ENCODE measurements at places on chromosomes 1 and 21. TPM values are rescaled to one million over a fixed set of nuclear protein-coding genes. Genes with fewer than 3 reads are reported as not detected.

- no peak for DNase-seq
Measured at GRCh38 chr1:30966690-30967369, 58.3 kb upstream of the SDC3 start.

GRCh38 chr21:46035809-46036695 lies 54.5 kb downstream of the COL6A1 start:
- no peak for DNase-seq

ZSWIM5 gene
- total RNA-seq, result 3.5 TPM

ACBD3 gene
- total RNA-seq, result 38.0 TPM

DNA sequence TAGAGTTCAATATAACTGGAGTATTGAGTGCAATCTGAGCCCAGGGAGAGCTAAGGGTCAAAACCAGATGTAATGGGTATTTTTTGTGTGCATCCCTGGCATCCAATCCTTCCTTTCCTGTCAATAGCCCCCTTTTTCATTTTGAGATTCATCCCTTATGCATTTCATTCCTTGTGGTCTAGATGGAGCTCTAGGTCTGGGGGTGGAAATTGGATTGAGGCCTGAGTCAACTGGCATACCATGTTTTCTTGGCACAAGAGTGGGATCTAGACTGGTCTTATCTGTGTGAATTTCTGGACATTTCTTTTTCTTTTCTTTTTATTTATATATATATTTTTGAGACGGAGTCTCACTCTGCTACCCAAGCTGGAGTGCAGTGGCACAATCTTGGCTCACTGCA lies 67.3 kb upstream of the RAB3GAP2 start:
- DNase-seq, result no peak

DNA sequence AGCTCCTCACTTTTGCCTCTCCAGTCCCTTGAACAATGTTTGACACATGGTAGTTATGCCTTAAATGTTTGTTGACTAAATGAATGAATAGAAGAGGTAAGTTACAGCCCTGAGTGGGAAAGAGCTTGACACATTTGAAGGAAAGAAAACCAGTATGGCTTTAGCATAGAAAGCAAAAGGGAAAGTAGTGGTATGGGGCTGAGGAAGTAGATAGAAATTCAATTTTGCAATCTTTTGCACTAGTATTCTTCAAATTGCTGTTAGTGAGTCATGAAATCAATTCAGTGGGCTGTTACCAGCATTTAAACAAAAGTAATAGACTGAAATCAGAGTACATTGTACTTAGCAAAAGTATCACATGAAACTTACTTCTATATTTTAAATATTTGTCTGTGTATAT lies 21.1 kb downstream of the PLA2G4A start:
- no peak for DNase-seq

CENPS gene
- not detected for total RNA-seq

PTAFR gene
- total RNA-seq, result 6.3 TPM

GRCh38 chr1:109764561-109765482 lies 1.1 kb upstream of the EPS8L3 start:
- peak; percentile 56 for DNase-seq

- no peak for DNase-seq
Measured at GRCh38 chr1:202587859-202588485, 122.3 kb downstream of the SYT2 start.

DNA sequence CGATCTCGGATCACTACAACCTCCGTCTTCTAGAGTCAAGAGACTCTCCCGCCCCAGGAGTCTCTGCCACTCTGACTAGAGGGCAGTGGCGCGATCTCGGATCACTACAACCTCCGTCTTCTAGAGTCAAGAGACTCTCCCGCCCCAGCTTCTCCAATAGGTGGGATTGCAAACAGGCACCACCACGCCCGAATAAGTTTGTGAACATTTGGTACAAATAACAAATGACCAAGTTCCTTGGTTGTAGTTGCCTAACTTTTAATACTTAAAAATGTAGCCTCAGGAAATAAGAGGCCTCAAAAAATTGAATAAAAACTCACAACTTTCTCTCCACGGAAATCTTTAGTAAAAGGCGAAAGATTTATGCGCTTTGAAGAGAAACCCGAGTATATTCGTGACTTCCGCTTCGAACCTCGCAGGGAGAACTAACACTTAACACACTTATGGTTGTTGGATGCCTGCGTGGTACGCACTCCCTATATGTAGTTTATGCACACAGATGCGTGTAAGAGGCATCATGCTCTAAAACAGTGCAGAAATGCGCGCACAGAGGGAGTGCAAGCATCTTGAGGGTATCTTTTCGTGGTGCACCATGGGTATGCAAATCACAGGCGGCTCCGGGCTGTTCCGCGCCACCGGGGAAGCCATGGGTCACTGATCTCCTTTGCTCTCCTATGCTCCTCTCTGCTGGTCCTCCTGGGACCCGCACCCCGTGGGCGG lies 11.4 kb downstream of the BTBD19 start:
- DNase-seq, result peak; percentile 93

- DNase-seq, result no peak
Measured at GRCh38 chr1:182340233-182341058, 51.1 kb downstream of the GLUL start.

ABCG1 gene
- 34.2 TPM for total RNA-seq

ANXA9 gene
- total RNA-seq, result 37.8 TPM

DNA sequence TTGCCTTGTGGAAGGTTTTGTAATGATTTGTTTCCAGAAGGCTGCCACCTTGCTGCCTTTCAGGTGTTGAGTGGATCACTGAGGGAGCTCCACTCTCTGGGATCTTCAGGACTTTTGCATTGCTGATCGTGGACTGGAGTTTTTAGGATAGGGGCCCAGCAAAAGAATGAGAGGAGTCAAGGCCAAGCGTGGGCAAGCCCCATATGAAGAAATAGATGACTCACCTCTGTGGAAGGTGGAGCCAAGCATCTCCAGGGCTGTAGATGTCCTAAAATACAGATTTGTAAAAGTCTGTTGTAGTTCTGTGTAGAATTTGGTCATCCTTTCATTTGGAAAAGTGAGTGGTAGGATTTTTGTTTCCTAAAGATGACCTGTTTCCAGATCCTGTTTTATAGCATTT lies 67.0 kb downstream of the ST3GAL3 start:
- DNase-seq, result no peak

DNA sequence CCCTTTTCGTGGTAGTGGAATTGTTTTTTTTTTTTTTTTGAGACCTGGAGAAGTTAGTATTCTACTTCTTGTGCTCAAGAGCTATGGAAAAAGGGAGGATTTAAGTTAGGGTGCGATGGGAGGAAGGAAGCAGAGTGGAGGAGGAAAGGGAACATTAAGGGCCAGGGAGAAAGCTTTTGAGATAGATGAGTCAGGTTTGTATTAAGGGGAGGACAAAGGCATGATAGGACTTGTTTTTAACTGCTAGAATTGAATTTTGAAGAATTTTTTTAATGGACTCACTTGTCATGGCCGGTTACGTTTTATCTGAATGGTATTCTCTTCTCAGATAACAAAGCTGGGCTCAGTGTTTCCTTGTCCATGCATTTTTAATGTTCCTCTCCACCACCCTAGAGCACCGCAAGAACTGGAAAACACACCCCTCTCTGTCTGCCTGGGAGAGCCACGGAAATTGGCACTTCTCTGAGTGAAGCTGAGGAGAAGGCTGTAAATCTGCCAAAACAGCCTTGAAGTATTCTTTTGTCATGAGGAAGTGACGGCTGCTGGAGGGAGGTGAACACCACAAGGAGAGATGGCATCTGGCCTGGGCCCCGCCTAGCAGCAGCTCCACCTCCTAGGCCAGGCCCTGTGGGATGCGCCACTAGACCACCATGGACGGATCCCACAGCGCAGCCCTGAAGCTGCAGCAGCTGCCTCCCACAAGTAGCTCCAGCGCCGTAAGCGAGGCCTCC lies 3.5 kb downstream of the NIPAL3 start:
- no peak for DNase-seq

GRCh38 chr1:19910650-19911049 lies 12.8 kb downstream of the PLA2G2E start:
- DNase-seq, result no peak

DNA sequence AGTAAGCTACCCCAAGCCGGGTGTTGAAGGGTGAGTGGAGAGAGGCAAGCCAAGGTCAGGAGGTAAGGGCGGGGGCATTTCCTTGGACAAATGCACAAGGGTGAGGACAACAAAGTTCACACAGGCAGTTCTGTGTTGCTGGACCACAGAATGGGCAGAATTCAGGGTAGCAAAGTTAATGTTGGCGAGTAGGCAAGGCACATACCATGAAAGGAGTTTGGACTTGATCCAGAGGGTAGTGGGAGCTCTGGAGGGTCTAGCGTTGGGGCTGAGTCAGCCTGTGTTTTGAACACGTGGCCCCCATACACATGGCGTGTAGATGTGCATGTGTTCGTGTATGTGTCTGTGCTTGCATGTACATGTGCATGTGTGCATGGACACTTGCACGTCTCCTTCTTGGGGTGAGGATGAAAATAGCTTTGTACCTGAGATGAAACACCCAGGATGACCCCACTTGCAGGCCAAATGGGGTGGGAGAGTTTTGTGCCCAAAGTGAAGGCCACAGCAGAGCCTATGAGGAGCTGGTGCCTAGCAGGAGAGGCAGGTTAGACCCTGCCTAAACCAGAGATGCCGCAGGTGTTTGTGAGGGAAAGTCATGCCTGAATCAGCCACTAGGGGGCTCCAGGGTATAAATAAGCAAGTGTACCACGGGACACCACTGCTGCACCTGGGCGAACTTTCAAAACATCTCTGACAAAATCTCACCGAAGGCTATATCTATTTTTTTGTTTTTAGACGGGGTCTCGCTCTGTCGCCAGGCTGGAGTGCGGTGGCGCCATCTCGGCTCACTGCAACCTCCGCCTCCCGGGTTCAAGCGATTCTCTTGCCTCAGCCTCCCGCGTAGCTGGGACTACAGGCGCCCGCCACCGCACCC lies 21.8 kb downstream of the SLC27A3 start:
- peak; percentile 91 for DNase-seq

DNA sequence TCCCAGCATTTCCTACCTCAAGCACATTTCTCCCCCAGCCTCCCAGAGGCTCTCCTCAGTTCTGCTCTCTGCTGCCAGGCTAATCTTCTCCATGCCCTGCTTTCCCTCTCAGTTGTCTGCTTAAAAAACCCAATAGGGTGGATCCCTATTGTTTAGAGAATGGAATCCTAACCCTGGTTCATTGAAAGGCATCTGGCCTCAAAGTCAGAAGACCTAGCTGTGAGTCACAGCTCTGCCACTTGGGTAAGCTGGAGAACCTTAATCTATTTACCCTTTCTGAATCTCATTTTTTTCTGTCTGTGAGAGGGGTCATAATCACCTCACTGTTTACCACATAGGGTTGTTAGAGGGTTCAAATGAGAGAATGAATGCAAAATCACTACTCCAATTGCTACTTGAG lies 12.5 kb upstream of the MYOC start:
- DNase-seq, result no peak

DNA sequence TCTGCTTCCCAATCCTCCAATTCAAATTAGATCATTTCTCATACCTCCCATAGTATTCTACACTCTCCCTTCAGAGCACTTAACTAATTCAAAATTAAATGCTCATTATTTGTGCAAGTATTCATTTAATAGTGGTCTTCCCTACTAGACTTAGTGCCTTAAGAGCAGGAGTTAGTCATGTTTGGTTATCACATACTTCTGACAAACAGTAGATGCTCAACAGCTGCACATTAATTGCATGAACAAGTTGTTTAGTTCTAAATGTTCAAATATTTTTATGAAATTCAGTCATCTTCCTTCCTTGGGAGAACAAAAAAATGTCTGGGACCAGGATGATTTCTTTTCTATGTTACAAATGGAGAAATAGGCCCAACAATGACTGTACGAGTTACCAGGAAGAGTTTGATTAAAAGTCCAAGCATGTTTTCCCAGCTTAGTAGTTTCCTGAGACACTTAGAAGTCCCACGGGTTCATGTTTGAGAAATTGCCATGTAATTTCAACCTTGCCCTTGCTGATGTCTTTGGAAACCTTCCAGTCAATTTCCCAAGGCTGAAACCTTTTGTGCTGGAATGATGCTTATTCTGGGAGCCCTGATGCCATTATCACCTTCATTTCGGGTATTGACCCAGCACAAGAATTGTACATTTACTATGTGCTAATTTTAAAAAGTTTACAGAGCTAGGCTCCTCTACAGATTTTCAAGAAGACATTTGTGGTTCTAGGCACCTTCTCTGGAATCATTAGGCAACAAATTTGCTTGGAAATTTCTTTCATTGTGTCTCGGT lies 437.9 kb upstream of the PLXNA2 start:
- DNase-seq, result no peak

DNA sequence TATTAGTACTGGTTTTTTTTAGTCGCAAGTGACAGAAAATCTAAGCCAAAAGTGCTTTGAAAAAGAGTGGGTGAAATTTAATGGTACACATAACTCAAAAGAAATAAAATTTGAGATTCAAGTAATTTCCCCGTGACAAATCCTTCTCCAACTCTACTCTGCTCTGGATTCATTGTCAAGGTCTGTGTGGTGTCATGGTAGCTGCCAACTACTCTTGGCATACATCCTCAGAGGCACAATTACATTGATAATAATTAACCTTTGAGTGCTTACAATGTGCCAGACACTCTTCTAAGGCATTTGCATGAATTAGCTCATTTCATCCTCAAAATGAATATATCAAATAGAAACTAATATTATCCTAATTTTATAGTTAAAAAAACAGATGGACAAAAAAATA lies 1153.9 kb upstream of the NCAM2 start:
- DNase-seq, result no peak

DNA sequence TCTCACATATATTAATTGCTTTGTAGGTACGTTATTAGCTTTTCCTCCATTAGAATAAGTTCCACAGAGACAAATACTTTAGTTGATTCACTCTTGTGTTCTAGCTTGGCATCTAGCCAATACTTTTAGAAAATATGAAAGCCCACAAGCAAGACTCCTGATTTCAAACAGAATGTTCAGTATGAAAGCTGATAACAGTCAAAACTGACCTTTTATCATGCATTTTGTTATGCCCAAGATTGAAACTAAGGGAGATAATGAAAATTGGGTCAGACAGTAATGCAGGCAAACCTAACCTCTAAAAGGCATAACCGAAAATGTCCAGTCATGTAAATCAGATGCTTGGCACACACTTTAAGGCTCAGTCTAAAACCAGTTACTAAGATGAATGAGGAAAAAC lies 61.7 kb downstream of the ERICH3 start:
- no peak for DNase-seq

GRCh38 chr1:208628022-208628914 lies 384.1 kb upstream of the PLXNA2 start:
- no peak for DNase-seq

DNA sequence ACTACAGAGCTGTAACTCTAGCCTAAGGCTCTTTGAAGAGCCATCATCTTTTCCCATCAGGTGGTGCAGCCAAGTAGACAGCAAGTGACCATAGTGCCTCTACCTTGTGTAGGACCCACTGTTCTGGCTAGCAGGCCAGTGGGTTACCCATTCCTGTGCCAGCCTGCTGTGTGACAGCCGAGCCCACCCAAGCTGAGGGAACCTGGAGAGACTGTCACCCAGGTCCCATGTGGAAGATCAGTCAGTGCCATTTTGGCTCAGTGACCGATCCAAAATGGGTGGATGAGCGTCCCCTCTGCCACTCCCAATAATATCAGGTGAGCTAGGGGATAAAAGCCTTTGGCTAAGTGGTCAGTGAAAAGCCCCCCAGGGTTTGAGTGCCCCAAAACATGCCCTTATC lies 417.9 kb downstream of the MATN1 start:
- no peak for DNase-seq

Data from suprapubic skin (tissue), 4 donors.